ENCODE measurements at places on chromosomes 11 and 22.

- no peak for DNase-seq
Measured at GRCh38 chr11:13127161-13127560, 118.0 kb downstream of the RASSF10 start.

DNA sequence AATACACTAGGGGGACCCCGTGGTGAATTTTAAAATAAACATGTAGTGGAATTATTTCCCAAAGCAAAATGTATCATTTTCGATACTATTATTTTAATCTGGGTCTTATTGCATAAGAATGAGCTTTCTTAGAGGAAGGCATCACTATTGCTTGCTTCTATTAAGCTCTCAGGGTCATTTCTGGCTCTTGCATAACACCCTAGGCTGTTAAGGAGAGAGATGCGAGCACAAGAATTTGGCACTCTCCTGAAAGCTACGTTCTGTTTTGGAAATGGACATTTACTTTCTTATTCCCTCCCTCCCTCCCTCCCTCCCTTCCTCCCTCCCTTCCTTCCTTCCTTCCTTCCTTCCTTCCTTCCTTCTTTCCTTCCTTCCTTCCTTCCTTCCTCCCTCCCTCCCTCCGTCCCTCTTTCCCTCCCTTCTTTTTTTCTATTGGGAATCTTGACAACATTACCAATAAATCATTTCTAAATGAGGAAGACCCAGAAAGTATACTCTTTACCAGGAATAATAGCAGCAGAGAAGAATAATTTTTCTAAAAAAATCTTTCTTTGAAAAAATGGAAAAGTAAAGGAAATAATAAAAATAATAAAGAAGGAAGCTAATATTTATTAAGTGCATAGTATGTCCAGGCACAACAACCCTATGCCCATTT, 83.6 kb upstream of the BDNF start:
- DNase-seq: no peak

DNA sequence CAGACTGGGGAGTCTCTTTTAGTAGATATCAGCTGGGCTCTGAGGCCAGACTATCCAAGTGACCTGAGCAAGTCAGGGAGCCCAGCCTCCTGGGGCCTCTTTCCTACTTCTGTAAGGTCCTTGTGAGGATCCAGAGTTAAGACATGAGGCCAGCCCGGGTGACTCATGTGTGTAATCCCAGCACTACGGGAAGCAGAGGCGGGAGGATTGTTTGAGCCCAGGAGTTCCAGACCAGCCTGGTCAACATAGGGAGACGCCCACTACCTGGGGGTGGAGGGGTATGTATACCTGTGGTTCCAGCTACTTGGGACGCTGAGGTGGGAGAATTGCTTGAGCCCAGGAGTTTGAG, 36.9 kb upstream of the POLA2 start:
- DNase-seq: no peak

DNA sequence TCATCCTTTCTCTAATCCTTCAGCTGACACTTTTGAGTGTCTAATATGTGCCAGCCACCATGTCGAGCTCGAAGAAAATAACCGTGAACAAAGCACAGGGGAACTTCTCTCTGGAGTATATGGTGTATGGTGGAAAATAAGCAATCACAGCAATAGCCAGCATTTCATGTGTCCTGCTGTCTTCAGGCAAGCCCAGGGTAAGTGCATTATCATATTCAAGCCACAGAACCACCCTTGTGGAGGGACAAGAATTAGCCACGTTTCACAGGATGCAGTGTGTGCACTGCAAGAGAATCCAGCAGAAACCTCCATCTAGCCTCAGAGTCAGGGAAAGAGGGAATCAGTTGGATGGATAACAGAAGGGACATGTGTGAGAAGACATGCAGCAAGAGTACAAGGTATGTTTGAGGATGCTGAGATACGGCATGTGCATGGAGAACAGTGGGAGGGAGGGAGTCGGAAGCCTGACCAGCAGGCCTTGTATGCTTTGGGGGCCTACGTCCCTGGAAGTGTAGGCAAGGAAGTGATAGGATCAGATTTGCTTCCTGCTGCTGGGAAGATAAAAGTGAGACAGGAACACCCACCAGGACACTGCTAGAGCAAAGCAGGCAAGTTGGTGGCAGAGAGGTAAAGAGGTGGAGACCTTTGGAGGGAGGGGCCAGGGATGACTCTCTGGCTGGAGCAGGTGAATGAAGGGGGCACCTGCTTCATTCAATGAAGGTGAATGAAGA, 14.7 kb upstream of the GNAZ start:
- no peak for DNase-seq

DNA sequence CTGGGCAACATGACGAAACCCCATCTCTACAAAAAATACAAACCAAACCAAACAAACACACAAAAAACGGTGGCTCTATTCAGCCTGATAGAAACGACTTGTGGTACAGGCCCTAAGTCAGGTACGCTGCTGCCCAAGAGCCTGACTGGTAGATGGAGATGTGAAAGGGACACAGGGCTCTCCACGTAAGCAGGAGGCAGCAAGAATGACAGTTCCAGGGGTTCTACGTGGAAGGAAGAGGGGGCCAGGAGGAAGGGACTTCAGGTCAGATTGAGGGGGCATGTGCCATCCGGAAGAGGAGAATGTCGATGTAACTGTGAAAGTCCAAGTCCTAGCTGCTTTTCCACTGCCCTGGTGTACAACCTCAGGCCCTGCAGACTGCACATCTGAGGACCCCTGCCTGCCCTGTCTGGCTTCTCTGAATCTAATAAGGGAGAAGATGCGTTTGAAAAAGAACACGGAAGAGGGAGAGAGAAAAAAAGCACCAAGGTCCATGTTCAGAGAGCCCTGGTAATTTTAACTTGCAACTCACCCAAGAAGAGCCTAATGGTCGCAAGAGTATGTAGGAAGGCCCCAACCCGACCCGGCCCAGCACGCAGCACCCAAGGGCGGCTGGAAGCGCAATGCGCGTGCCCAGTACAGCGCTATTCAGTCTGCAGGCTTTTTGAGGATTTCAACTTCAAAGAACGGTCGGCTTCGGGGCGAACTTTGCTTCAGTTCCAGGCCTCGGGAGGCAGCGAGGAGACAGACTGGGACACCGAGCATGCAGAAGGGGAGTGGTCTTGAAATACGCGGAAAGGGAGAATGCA, 909 bp upstream of the ZNRD2 start:
- DNase-seq: no peak

DNA sequence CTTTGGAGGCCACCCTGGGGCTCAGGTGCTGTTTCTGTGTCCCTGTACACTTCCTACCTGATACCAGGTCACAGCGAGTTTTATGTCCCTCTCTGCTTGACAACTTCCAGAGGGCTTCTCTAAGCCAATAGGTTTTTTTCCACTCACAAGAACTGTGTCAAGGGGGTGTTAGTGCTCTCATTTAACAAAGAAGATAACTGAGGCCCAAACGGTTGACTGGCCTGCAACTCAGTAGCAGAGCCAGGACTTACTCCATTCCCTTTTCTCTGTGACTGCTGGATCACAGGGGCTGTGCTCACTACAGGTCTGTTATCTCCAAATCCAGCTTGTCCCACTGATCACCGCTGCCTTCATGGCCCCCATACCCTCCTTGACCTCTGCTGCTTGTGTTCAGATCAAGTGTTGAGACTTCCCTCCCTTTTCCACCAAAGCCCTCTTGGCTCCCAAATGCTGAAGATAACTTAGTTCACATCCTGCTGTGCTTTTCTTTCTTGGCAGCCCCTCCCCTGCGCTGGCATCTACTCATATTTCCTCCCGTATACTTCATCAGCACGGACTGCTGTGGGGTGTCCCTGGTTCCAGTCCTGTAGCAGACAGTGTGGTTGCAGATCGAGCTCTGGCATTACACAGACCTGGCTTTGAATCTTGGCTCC, 41.3 kb downstream of the POU2F3 start:
- no peak for DNase-seq

- no peak for DNase-seq
Measured at GRCh38 chr22:35377735-35378134, 3.2 kb upstream of the HMOX1 start.

- DNase-seq: no peak
Measured at GRCh38 chr22:37982938-37983859, 1.2 kb downstream of the SOX10 start.

- DNase-seq: no peak
Measured at GRCh38 chr11:9755561-9756185, 91.8 kb downstream of the SWAP70 start.

DNA sequence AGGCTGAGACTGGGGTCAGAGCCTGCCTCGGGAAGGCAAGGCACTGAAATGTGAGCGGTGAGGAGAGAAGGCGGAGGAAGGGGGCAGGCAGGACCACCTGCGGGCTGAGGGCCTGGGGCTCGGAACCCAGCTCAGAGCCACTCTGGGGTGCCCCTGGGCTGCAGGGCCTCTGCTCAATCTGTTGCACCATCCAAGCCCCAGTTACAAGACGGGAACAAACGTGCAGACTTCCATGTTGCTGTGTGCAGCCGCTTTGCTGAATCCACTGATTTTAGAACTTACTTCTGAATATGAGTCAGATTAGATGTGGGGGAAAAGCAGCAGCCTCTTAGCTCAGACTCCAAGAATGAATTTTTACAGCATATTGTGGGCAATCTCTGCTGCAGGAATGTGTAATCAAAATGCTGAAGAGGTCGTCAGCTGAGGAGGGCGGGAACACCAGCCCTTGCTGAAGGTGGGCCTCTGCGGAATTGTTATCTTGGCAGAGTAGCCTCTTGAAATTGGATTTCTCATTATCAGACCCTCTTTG, 21.6 kb downstream of the PARVG start:
- DNase-seq: no peak

- no peak for DNase-seq
Measured at GRCh38 chr11:108617055-108617454, 23.5 kb upstream of the EXPH5 start.

GRCh38 chr11:3184732-3185347, 19.7 kb upstream of the OSBPL5 start:
- no peak for DNase-seq

DNA sequence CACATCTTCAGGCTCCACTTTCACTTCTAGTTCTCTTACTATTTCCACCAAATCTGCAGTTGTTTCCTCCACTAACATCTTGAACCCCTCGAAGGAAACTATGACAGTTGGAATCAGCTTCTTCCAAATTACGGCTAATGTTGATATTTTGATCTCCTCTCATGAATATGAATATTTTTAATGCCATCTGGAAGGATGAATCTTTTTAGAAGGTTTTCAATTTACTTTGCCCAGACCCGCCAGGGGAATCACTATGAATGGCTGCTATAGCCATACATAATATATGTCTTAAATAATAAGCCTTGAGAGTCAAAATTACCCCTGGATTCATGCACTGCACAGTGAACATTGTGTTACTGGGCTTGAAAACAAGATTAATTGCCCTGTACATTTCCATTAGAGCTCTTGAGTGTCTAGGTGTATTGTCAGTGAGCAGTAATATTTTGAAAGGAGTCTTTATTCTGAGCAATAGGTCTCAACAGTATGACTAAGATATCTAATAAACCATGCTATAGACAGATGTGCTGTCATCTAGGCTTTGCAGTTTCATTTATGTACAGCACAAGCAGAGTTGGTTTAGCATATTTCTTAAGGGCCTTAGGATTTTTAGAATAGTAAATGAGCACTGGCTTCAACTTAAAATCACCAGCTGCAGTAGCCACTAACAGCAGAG, 48.3 kb upstream of the LRRC55 start:
- no peak for DNase-seq
